Aorta (tissue), 5 donors: ENCODE measurements at places on chromosomes 12 and 14. TPM values are rescaled to one million over a fixed set of nuclear protein-coding genes. Genes with fewer than 3 reads are reported as not detected.

Gene E2F7
- 0.36 TPM for total RNA-seq

Gene RFX4
- total RNA-seq, result not detected

Gene SIRT4
- 1.6 TPM for total RNA-seq

Gene RACGAP1
- 10.1 TPM for total RNA-seq

Gene KRT2
- total RNA-seq, result not detected

Gene SLC39A9
- total RNA-seq, result 39.0 TPM

Gene NGB
- not detected for total RNA-seq

Gene SCNN1A
- total RNA-seq, result 2.4 TPM

Gene DLGAP5
- 0.63 TPM for total RNA-seq

Gene RPGRIP1
- total RNA-seq, result 0.39 TPM

Gene RNASE3
- 0.57 TPM for total RNA-seq

Gene TSHR
- 0.30 TPM for total RNA-seq

Gene ZNF219
- total RNA-seq, result 33.0 TPM

Gene MORN3
- 0.57 TPM for total RNA-seq

Gene ALDH1L2
- 35.2 TPM for total RNA-seq

Gene RTN1
- total RNA-seq, result 42.4 TPM

Gene RERG
- total RNA-seq, result 70.5 TPM

Gene GPR162
- total RNA-seq, result 16.6 TPM

Gene CDK4
- 55.0 TPM for total RNA-seq

Gene GPD1
- 3.1 TPM for total RNA-seq

Gene MUCL1
- not detected for total RNA-seq

Gene RAPGEF3
- 139 TPM for total RNA-seq

Gene FAM222A
- 0.48 TPM for total RNA-seq

Gene DBX2
- 0.27 TPM for total RNA-seq

Gene SOAT2
- total RNA-seq, result 1.2 TPM

Gene ADAM21
- total RNA-seq, result 0.13 TPM

Gene PRB2
- not detected for total RNA-seq

Gene GOLT1B
- 33.9 TPM for total RNA-seq

Gene PRICKLE1
- 19.3 TPM for total RNA-seq

Gene ACSS3
- 24.6 TPM for total RNA-seq

Gene GZMH
- not detected for total RNA-seq

Gene SLC7A7
- 16.7 TPM for total RNA-seq

Gene FERMT2
- total RNA-seq, result 310 TPM

Gene SIX6
- not detected for total RNA-seq

Gene NR4A1
- 175 TPM for total RNA-seq

Gene CLEC6A
- total RNA-seq, result not detected

Gene TRAF3
- 18.1 TPM for total RNA-seq

Gene SSTR1
- 2.6 TPM for total RNA-seq

Gene LUM
- total RNA-seq, result 628 TPM

Gene TAOK3
- total RNA-seq, result 45.4 TPM

Gene PPFIA2
- total RNA-seq, result 20.4 TPM

Gene TEX52
- total RNA-seq, result not detected

Gene LBHD2
- total RNA-seq, result not detected

Gene PLEKHG7
- not detected for total RNA-seq

Gene CMTM5
- 4.1 TPM for total RNA-seq

Gene KRT6C
- not detected for total RNA-seq

Gene GCH1
- total RNA-seq, result 6.0 TPM

Gene CLEC4C
- total RNA-seq, result not detected

Gene MLF2
- 144 TPM for total RNA-seq

Gene PTPRB
- total RNA-seq, result 53.2 TPM

Gene BAG5
- total RNA-seq, result 30.4 TPM
